GM23248 (cell line): ENCODE measurements at places on chromosomes 3 and 15.

- no peak for DNase-seq
These were observed 83.0 kb upstream of the KCNAB1 start for GRCh38 chr3:156037356-156037755.

- DNase-seq, result peak; percentile 75
These were observed 27.4 kb upstream of the SLCO2A1 start for GRCh38 chr3:134057006-134057653.

DNA sequence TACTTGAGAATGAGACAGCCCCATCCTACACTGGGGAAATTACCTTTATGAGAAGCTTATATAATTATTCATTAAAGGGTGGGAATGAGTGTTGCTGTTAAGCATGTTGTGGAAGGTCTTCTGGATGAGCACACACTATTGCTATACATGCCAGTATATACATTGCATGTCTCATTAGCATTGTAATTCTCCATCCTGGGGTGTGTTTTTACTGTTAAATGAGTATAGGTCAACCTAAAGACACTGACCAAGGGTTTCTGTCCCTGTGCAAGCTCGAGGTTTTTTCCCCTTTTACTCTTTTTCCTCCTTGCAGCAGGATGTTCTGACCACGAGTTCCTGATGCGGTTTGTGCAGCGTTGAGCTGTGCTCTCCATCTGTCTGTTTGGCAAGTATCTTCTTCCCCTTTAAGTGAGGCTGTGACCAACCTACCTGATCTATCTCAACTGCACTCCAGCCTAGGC lies 7.2 kb upstream of the IVD start:
- no peak for DNase-seq

DNA sequence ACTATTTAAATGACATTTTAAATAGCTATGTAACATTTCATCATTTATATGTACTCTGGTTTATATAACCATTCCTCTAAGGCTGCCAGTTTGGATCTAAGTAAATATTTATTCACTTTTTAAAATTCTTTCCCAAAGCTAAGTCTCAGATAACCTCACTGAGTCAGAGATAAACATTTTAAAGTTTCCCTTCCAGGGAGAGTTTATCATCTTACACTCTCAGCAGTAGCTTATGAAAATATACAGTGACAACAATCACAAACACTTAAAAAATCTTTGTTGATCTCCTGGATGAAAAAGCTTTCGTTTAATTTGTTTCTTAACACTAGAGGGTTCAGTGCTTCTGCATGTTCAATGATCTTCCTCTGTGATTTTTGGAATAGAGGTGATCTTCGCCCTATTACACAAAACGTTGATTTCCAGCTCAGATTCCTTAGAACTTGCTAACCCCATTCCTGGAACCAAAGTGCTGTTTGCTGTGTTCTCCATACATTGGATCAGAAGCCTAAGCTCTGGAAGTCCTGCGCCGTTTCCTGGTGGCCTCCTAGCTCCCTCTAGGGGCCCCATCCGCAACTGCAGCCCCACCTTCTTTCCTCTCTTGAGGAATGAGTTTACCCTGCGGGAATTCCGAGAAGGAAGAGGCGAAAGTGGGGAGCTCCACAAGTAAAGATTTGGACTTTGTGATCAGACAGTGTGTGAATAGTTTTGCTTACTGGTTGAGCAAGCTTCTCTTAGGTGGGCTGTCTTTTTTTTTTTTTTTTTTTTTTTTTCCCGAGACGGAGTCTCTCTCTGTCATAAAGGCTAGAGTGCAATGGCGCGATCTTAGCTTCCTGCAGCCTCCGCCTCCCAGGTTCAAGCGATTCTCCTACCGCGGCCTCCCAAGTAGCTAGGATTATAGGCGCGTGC lies 29.3 kb upstream of the SACM1L start:
- peak; percentile 84 for DNase-seq

DNA sequence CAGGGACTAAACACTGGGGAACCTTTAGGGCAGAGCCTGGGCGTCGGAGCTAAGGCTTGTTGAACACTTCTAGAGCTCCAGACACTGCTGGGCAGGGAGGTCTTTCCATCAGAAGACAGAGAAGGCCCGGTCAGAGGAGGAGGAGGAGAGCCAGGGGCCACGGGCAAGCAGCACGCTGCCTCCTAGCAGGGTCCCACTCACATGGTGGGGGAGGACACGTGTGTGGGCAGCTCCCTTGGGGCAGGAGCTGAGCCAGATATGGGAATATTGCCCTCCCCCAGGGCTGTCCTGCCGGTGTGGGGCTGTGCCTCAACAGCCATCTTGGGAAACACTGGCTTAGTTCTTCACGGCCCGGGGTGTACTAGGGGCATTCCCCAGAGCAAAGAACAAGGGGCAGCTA lies 89.6 kb upstream of the TLE3 start:
- no peak for DNase-seq

DNA sequence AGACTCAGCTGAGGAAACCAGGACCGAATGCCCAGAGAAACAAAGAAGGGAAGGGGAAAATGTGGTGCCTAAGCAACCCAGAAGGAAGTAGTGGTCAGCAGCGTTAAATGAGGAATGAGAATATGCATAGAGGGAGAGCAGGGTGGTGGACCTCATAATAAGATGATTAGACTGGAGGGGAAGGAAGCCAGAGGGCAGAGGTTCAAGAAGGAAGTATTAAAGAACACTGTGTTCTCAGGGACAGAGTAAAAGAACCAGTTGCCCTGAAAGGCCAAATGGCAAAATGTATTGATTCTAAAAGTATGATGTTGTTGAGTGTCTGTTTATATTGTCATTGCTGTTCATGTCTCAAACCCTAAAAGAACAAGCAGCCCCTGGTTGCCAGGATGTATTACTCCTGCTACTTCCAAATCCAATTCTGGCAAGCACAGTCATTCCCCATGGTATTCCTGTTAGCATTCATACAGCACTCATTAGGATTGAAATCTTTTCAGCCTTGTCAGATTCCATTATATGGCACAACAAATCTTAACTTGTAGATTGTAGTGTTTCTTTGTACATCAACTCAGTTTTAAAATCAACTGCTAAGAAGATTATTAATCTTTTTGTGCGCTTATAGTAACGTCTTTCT lies 23.4 kb downstream of the P2RY1 start:
- DNase-seq, result no peak

DNA sequence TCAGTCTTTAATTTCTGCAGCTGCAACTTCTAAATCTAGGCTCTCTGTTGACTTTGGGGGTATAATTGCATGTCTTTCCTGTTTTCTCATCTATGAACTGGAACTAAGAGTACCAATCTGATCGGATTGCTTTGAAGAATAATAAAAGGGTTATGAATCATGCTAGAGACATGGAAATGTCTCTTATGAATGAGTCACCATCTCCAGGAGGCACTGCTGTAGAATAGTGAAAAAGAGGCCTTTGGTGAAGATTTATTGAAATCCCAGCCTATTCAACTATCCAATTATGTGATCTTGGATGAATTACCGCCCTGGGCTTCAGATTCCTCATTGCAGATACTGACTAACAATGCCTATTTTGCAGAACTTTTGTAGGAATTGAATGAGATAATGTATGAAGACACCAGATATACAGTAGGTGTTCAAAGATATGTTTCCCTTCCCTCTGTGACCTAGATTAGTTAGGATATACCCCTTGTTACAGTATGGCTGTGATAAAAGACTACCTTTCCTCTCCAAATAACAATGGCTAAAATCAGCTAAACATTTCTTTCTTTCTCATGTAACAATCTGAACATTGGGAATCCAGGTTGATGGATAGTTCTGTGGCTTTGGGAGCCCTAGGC lies 11.5 kb upstream of the CMTM8 start:
- DNase-seq, result peak; percentile 66
